ENCODE measurements at places on chromosomes 3 and 15.

- no peak for DNase-seq
These were observed 29.2 kb downstream of the ILDR1 start for GRCh38 chr3:121992601-121993560.

DNA sequence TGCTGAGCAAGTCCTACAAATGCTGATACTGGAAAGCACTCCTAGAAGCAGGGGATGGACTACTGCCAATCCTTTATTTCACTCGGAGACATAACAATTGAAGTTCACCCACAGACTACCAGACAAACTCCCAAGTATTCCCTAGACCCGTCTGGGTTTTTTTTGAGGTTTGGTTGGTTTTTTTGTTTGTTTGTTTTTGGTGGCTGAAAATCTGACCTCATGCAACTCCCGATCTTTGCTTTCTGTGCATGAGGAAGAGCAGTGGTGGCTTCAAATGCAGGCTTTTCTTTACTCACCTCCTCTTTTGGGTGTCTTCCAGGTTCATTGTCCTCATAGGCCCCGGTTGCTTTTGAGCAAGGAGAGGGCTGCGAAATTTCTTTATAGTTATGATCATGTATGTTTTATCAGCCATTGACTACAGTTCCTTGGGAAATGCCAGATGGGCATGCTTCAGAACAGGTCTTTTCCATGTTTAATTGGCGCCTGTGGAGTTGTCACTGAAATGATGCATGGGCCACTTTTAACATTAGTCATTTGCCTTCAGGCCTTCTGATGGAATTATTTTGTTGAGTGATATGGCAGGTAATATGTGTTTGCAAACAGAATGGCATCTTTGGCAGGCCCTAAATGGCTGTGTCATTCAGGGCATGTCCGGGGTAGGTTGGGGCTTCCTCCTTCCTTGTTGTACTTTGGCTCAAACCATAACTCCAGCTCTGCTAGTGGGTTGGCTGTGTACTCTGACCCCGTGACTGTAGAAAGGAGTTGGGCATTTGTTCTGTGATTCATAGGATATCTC lies 81.3 kb upstream of the ZBED2 start:
- no peak for DNase-seq

DNA sequence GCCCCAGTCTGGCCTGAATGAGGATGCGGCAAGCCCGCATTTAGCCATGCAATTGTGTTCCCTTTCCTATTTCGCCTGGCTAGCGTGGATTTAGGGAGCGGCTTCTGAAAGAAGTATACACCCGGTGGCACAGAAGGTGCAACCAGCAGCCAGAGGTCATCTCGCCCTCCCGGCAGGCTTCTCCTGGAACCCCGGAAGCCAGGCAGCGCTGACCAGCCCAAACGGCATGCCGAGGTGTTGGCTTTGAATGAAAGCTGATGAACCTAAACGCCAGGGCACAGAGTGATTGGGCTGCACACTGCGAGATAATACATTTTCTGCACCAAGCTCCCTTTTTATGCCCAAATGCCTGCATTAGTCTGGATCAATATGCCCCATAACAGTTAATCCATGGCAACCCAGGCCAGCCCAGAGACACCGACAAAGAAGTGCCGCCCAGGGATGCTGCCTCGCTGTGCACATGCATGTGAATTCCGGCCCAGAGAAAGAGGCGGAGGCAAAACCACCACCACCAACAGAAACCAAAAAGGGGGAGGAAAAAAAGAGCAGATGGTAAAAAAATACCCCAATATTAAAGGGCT lies 1.4 kb downstream of the SRGAP3 start:
- no peak for DNase-seq

DNA sequence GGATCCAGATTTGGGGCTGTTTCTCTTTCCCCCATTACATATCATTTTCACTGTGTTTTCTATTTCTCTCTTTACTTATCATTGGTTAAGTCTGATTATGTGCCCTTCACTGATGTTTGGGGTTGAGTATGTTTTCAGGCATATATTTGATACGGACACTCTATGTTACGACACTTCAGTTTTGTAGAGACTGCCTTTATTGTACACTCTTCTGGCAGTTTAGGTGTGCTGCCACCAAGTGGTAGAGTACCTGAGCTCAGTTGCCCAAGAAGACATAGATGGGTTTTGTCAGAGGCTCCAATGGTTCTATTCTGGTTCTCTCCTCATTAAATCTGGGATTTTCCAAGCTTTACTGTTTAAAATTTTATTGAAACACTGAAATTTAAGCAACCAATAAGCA lies 255.0 kb upstream of the ROPN1 start:
- DNase-seq = no peak

DNA sequence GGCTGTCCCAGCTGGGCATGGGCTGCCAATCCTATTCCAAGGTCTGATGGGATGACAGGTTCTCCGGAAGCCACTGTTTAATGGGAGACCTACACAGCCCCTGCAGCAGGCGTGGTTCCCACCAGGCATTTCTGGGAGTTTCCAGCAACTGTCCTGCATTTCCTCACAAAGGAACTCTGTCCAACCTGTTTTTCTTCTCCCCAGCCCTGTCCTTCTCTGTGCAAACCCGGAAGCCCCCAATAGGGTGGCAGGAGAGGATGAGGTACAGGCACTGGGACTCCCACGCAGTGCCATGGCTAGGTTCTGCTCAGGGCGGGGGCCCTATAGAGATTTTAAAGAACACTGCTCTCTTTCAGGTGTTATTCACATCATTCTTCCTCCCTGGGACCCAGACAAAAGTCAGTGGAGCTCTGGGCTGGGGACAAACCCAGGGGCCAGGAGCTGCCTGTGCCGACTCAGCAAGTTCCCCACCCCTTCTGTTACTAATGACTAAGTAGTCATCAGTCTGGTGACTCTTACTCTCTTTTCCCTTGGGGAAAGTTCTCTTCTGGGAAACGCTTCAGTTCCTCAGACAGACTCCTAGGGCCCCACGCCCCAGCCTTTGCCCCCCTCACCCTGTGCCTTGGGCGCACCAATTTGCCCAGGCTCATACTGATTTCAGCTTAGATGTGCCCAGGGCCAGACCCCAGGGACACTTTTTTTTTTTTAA lies 97.7 kb downstream of the CD47 start:
- DNase-seq = no peak

DNA sequence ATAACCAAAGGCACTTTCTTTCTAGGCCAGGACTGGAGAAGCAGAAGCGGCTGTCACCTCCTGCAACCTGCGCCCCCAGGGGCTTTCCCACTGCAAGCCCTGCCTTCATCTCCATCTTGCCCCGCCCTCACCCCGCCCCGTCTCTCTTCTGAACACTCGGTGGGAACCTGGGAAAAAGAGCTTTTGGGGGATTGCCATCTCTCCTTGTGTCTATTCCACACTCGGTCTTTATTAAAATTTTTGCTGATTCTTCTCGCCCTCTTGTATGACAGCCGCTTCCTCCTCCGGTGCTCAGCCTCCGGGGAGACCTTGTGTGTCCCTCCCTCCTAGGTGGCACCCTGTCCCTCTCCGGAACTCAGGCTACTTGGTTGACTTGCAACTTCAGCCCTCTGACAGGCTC lies 41.9 kb upstream of the SPESP1 start:
- DNase-seq = no peak

- no peak for DNase-seq
These were observed 12.1 kb upstream of the GATA2 start for GRCh38 chr3:128504963-128505730.

All from H1 (cell line).